ENCODE measurements at places on chromosomes 5 and 9.

- DNase-seq = no peak
Observed at GRCh38 chr5:167759057-167759821, 532.2 kb upstream of the WWC1 start.

DNA sequence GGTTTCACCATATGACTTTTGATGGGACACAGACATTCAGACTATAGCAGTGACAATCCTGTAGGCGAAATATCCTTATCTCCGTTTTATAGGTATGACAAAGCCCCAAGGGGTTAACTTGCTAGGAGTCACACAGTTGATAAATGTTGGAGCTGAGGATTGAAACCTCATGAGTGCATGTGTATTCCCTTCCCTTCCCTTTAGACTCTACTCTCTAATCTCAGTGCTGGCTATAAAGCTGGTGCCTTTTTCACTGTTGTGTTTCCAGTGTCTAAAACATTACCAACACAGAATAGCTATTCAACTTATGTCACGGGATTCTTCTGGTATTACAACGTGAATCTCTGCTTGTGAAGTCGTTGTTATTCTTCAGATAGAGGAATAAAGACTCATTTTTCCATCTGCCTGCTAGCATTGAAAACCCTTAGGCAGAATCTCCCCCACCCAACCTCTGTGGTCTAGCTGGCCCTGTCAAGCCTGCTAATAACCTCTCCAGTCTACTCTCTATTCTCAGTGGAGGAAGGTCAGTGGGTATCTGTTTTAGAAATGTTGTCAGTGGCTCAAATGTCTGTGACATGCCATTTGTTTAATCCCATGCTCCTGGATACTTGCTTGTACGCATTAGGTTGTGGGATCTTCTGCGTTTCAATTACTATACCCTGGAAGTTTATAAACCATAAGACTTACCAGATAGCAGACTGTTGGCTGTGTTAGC is 121.2 kb downstream of the TLE4 start:
- DNase-seq = no peak

DNA sequence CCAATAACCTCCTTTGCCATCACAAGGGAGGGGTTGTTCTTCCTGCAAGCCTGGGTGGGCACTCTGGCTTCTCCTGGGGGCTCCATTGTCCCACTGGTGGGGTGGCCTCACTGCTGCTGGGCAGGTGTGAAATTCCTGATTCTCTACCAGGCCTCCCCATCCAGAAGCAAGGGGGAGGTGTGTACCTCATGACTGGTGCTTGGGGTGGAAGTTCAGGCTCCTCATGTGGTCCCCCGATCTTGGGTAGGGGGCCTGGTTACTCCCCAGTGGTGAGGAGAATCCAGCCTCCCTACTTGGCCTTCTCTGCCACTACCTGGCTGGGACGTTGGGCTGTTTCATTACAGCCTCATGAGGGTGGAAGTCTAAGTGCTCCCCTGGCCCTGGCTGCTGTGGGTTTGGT is 433.9 kb downstream of the IRX2 start:
- DNase-seq = no peak

DNA sequence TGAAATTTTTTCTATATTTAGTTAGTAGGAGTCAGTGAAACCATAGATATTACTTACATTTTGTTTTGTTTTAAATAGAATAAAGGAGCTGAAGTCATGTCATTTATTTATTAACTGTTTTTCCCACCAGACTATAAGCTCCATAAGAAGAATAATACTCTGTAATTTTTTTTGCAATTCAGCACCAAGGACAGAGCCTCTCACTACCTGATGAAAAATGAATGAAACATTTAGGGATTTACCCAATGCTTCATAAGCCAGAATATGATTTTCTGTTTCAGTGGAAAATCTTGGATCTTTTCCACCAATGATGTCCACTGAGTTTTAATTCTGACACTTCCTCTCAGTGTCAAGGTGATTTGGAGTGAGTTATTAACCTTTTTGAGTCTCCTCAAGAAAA is 624.9 kb upstream of the GRAMD2B start:
- no peak for DNase-seq

GRCh38 chr9:76897804-76898525 is 7.9 kb downstream of the PRUNE2 start:
- no peak for DNase-seq

DNA sequence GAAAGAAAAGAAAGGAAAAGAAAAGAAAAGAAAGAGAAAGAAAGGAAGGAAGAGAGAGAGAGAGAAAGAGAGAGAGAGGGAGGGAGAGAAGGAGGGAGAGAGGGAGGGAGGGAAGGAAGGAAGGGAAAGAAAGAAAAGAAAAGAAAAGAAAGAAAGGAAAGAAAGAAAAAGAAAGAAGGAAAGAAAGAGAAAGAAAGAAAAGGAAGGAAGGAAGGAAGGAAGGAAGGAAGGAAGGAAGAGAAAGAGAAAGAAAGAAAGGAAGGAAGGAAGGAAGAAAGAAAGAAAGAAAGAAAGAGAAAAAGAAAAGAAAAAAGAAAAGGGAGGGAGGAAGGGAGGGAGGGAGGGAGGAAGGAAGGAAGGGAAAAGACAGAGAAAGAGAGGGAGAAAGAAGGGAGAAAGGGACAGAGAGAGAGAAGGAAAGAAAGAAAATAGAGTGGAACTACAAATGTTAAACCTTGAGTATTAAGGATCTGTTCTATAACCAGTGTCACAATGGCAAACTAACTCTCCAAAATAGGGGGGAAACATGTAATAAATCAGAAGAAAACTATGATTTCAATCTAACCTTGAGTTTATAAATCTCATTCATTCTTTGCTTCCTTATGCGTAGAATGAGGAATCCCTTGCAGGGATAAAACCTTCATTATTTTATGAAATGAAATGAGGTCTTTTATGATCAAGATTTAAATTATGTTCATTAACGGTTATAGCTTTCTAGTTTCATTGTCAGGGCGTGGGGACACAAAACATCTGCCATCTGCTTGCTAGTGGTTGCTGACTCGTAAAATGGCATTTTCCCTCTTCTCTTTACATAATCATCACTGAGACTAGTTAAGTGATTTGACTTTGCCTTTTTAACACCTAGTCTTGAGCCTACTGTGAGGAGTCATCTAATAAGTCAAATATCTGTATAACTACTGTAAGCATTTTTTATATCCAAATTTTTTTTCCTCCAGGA is 40.7 kb upstream of the RAD23B start:
- no peak for DNase-seq

DNA sequence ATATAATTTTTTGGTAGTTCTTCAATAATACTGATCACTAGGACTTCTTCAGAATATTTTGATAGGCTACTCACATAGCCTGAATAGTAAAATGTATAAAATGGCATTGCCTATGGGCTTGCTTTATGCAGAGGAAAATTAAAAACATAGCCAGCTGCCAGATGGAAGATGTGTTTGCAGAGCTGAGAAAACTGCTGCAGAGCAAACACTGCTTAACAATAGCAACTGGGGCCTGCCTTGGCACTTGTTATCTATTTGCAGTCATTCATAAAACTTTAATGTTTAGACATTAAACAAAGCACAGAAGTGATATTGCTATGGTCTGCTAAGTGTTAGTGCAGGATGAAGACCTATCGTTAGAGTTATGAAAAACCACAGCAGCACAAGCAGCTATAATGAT is 151.5 kb upstream of the SMC2 start:
- no peak for DNase-seq

DNA sequence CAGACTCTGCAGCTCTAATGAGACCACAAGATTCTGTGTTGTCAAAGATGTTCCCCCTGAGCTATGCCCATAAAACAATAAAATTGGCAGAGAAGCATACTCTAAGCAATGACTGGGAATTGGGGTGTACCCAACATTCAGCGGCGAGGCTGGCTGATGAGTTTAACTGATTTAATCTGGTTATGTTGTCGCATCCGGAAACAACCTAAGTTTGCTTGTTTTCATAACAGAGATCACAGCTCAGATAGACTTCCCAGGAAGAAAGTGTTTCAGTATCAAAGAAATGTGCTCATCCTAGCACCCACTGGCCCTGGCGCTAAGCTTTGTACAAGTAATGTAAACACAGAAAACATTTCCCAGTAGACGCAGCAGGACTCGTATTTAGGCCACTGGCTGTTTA is 7.4 kb downstream of the SEMA5A start:
- DNase-seq = no peak

- no peak for DNase-seq
Observed at GRCh38 chr9:129604766-129605163, 16.1 kb downstream of the C9orf50 start.

DNA sequence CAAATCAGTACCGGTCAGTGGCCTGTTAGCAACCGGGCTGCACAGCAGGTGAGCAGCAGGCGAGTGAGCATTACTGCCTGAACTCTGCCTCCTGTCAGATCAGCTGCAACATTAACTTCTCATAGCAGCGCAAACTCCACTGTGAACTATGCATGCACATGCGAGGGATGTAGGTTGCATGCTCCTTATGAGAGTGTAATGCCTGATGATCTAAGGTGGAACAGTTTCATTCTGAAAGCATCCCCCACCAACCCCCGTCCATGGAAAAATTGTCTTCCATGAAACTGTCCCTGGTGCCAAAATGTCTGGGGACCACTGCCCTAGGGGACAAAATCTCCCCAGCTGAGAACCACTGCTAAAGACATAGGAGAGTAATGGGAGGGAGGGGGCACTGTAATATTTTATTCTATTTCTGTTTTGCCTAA is 51.1 kb downstream of the P4HA2 start:
- DNase-seq = no peak

- DNase-seq = no peak
Observed at GRCh38 chr9:101139082-101139481, 110.6 kb downstream of the PLPPR1 start.

GRCh38 chr5:138466125-138466899 is 1.0 kb downstream of the EGR1 start:
- DNase-seq = no peak

DNA sequence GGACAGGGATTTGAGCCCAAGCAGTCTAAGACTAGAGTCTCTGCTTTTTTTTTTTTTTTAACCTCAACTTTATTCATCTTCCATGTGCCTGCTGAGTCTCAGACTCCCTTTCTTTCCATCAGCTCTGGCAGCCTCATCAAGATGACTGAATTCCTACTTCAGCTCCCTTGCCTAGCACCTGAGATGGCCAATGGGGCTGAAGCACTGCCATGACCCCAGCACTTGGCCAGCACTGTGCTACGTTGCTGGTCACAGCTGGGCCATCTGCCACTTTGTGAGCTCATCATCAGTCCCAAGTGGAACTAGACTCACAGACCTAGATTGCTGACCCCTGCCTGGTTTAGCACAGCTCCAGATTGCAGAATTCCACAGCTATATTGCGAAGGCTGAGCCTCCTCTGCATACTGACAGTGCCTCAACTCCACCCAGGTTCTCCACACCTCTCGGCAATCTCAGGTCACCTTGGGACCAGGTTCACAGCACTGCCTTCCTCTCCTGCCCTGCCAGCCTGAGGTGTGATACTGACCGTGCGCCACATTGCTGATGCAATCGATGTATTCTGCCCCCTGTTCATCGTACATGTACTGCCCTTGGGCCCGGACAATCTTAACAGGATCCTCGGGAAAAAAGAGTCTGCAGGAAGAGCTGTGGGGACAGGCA is 1.6 kb downstream of the PHYKPL start:
- no peak for DNase-seq

DNA sequence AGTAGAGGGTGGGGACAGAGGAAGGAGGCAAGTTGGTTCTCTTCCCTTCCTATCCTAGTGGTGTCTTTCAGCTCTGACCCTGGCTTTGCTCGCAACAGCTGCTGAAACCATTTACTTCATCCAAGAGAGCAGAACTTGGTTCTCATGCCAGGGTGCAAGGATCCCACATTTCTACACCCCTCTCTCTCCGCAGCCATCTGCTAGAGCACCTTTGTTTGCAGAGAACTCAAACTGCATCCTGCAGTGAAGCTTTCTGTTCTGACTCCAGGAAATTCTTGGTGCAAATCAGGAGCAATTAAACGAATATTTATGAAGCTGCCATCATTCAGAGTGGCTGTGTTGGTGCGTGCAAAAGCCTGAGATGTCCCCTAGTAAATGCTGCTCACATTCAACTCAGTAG is 31.9 kb downstream of the NEUROG1 start:
- no peak for DNase-seq

DNA sequence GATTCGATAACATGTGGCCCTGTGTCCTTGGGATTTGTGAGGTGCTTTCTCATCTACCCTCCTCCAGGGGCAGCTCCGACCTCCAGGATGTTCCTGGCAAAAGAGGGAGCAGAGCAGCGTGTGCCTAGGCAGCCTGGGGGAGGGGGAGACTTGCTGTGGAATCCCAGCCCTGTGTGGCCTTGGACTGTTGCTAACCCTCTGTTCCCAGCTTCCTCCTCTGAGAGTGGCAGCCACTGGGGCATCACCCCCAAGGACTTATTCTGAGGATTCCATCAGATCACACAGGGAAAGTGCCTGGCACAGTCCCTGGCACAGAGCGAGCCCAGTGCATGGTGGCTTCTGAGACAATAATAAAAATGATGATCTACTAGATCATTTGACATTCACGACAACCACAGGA is 265.1 kb upstream of the MVB12B start:
- DNase-seq = no peak

DNA sequence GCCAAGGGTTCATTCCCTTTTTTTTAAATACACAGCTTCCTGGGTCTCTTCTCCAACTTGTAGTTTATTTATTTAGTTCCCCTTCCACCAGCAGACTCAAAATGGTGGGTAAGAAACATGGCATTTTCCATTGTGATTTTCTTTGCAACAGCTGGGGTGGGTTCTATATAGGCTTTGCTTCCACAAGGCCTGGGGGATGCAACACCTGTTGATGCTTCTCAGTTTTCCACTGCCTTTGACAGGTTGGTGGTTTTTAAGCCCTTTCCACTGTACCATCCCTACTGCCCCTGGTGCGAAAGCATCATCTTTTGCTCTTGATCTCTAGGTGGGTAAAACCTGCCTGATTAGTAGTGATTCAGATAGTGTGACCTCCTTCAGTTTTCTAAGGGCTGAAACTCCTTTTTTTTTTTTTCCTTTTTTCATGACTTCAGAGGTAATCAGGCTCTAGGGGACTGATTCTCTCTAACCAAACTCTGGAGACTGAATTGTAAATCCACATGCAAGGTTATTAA is 8.5 kb downstream of the KDM3B start:
- DNase-seq = no peak

DNA sequence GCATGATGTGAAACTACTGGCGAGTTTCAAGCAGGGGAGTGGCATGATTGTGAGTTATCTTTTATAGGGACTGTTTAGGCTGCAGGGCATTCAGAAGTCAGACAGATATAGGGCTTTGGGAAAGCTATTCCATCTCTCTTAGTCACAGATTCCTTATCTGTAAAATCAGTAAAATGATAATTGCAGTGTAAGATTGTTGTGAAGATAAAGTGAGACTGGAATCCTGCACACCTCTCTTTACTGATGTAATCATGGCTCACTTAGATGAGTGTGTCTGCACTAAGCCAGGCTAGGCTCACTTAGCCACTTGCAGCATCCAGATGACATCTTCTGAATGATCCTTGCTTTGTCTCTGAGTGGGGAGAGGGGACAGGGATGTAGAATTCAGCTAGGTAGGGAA is 81.8 kb upstream of the MAMDC2 start:
- no peak for DNase-seq

DNA sequence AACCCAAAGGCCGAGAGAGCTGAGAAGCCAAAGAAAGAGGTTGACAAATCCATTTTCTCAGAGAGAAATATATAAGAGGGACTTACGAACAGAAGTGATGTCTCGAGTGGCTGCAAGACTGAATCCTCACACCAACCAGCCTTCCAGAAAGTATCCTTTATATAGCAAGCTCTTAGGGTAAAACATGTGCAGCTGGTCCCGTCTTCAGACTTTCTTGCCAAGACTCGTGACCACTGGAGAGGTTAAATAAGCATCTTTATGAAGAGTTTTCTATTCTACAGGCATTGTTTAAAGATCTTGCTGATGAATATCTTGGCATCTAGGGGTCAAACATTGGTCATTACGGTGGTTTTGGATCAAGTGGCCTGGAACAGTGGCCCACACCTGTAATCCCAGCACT is 16.9 kb upstream of the SLC22A4 start:
- DNase-seq = no peak

- DNase-seq = no peak
Observed at GRCh38 chr5:107674655-107675054, 3.9 kb upstream of the EFNA5 start.

All from activated CD8-positive, alpha-beta memory T cell treated with anti-CD3 and anti-CD28 coated beads for 1 hour (primary cell).